ENCODE measurements at places on chromosomes 6 and 20.

GRCh38 chr20:37833221-37833896 lies 69.6 kb upstream of the VSTM2L start:
- DNase-seq: no peak

DNA sequence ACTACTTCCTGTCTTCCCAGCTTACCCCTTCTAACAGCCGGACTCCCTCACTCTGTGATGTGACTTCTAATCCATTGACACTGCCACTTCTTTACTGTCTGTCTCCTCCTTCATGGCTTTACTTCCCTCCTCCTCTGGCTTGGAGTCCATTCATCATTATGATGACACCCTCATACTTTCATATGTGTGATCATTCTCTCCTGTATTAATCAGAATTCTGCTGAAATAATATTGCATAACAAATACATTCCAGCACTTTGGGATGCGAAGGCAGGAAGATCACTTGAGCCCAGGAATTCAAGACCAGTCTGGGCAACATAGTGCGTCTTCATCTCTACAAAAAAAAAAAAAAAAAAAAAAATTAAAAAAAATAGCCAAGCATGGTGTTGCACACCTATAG lies 147.9 kb upstream of the BTBD3 start:
- DNase-seq: no peak

DNA sequence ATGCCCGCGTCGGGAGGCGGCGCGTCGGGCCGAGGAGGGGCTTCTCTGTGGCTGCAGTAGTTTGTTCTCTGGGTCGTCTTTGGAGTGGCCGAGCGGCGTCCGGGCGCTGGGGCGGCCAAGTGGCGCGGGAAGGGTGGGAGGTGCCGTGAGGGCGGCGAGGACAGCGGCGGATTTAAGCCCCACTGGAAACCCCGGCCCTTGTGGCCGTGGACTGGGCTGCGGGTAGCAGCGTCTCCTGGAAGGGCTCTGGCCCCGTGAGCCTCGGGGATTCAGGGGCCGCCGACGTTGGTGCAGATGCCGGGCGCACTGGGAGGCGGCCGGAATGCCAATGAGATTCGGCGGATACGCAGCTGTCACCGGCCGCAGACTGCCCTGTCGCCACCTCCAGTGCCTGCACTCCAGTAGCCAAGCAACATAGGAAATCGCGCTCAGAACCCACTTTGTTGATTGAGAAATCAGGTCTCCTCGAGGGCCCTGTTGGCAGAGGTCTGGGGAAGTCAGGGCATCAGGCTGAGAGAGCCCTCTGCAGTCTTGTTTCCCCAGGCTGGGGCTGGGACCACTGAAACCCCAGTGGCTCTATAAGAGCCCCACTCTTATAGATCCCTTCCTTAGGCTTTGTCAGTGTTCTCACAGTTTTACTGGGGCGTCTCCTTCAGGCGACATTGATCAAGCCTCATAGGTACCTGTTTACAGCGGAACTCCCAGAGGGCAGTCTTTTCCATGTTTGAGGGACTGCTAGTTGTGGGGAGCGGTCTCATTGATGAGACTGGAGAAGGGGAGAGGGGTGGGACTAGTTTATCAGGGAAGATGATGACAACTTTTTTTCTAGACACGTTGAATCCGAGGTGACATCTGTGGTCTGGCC lies 642 bp downstream of the GZF1 start:
- no peak for DNase-seq

- no peak for DNase-seq
Measured at GRCh38 chr6:36926708-36927513, 27.6 kb upstream of the PI16 start.
